HS-5 (cell line): ENCODE measurements at places on chromosomes 2 and 18.

DNA sequence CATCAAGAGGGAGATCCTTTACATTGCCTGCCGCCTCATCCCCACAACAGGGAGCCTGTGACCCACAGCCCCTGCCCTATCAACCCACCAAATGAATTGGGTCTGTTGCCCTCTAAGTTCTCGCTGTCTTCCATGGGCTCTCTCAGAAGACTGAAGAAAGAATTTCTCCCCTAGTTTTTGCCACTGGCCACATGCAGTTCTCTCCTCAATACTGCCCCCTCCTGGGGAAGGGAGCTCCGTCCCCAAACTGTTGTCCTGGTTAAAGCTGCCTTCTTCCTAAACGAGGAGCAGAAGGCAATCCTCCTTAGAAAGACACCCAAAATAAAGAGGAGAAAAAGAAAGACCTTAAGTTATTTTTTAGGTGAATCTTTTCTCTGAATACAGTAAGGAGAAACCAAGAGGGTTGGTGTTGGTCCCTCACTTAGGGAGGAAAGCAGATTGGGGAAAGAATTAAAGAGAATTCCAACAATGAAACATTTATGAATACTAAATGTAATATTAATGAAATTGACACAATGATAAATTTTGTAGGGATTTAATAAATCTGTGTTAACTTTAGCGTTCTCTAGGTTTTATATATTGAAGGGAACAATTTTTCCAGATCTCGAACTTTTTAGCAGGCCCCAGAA lies 31.1 kb upstream of the SATB2 start:
- DNase-seq, result no peak

DNA sequence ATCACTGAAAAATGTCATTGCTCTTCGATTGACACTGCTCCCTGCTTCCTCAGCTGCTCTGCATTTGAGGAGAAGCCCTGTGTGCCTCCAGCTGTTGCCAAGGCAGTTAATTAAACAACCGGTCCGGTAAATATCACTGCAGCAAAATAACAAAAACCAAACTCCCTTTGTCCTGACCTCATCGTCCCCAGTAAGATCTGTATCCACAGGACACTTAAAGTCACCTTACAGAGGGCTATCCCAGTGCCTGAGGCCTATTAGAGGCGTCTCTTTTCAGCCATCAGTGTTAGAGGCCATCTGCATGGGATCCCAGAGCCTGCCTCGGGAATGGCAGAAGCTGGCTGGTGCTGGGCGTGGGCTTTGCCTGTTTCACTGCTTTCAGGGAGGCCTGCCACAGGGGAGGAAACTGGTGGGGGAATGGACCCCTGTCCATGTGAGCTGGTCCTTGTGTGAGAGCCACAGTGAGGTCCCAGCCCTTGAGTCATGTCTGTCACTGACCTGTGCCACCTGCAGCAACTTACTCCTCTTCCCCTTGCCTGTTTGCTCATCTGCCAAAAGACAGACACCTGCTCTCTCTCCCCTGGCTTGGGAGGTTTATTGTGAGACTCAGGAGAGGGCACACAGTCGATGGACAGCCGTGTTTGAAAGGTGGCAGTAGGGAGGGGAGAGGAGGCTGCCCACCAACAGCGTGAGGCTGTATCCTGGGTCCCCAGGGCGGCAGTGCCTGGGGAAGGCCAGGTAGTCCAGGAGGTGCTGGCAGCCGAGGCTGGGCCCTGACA lies 117.7 kb upstream of the MCFD2 start:
- no peak for DNase-seq

DNA sequence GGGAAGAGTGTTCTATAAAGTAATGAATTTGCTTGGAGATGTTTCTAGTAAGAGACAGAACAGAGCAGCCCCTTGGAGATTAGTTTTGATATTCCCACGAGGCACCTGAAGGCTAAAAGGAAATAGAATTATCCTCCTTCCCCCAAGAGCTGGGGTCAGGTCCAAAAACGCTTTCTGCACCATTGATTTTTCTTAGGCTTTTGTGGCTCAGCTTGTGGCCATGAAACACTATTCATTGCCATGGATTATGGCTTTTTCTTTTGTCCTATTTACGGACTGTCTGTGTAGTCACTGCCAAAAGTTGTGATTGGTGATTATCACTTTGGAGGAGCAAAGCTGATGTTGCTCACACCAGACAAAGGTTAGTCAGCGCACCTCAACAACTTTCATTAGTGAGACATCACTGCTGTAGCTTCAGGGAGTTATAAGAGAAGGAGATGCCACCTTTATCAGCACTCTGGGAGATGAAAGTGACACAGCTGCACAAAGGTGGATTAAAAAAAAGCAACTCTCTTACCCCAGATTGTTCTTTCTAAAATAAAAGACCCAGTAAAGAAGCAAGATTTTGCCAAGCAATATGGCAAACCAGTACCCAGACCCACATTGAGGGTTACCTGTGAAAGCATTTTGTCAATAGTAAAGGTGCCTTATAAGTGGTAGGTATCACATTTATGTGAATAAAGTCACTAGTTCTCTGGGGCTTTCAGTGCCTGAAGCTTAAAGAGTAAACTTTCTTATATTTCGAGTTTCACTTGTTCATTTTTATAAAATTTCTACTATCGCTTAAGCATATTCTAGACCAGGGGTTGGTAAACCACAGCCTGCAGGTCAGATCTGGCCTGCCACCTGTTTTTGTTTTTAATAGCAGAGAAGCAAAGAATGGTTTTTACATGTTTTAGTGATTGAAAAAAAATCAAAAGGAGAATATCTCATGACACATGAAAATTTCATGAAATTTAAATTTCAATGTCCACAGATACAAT lies 10.6 kb downstream of the CXCR4 start:
- DNase-seq, result no peak

GRCh38 chr2:28294451-28294850 lies 98.2 kb upstream of the FOSL2 start:
- no peak for DNase-seq

GRCh38 chr2:100206731-100207255 lies 64.4 kb upstream of the AFF3 start:
- DNase-seq, result no peak

DNA sequence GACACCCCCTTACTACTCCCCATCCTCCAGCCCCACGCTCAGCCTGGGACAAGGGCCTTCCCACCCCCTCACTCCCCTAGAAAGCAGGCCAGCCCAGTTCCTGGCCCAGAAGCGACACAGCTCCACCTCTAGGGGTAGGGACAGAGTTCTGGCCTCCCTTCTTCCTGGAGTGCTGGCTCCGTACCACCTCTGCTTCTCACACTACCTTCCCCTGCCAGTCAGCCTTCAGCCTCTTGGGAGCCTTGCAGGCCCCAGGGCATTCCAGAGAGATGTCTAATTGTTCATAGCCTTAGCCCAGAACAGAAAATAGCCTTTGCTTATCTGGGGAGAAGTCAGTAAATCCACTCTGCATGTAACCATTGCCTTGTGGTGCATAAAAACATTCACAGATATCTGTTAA lies 13.1 kb upstream of the CATIP start:
- no peak for DNase-seq

DNA sequence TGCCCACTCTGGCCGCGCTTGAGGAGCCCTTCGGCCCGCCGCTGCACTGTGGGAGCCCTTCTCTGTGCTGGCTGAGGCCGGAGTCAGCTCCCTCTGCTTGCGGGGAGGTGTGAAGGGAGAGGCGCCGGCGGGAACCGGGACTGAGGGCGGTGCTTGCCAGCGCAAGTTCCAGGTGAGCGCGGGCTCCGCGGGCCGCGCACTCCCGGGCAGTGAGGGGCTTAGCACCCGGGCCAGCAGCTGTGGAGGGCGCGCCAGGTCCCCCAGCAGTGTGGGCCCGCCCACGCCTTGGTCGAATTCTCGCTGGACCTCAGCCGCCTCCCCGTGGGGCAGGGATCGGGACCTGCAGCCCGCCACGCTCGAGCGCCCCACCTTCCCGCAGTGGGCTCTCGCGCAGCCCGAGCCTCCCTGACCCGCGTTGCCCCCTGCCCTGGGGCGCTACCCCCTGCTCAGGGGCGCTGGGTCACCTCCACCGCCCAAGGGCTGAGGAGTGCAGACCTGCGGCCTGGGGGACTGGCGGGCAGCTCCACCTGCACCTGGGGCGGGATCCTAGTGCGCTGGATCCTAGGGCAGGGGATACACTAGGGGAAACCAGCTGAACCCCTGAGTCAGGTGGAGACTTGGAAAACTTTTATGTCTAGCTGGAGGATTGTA lies 97.3 kb downstream of the CD8B2 start:
- DNase-seq, result no peak

DNA sequence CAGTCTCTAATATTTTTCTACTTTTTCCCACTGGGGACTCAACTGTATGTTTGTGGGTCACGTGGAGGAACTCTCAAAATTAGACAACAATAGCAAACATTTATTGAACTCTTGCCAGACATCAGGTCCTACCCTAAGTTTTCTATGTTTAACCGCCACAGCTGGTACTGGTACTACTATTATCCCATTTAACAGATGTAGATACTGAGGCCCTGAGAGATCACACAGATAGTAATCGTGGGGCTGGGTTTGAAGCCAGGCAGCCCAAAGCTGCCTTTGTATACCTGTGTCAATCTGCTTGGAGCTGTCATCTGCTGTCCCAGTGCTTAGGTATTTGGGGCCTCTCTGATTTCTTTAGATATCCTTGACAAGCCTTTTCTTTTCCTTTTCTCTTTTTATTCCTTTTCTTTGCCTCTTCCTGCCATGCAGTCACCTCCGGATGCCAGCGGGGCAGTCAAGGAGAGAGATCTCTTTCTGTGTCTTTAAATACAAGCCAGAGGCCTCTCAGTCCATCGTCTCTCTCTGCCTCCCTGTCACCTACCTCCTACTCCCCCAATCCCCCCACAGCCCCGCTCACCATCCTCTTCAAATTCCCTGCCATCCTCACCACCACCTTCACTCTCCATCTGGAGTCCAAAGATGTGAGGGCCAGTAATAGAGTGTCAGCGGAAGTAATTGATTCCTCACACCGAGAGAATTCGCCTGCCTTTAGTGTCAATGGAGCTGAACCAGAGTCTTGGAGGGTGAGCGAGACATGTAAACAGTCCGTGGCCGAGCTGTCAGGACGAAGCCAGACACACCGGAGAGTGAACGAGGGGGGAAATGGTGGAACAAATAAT lies 23.4 kb downstream of the NRP2 start:
- DNase-seq, result no peak

DNA sequence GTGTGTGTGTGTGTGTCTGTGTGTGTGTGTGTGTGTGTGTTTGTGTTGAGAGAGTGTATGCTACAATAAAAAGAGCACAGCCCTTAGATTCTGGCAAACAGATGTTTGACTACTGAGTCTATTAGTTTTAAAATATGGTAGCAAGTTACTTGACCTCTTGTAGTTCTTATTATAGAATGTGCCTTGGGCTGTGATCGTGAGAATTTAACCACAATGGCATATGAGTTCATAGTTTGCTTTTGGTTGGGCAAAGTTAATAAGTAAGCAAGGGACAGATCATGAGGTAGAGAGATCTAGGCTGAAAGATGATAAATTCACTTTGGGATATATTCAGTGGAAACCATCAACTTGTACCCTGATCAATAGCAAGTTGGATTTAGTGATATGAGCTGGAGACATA lies 334.3 kb upstream of the VWC2L start:
- DNase-seq, result no peak

DNA sequence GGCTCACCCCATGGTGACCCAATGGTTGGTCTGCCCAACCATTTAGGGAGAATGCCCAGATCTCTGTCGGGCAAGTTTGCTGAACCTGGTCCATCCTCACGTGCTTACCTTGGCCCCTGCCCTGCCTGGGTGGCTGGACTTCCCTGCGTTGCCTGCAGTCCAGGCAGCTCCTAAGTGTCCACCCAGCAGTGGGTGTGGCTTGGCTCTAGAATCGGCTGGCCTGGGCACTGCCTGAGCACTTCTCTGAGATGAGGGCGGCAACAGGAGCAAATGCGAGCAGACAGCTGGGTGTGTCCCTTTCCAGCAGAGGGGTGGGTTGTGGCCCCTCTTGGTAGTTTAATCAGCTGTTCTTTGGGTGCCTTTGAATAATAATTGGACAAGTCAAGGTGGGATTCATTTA lies 11.3 kb downstream of the PCARE start:
- DNase-seq, result no peak

DNA sequence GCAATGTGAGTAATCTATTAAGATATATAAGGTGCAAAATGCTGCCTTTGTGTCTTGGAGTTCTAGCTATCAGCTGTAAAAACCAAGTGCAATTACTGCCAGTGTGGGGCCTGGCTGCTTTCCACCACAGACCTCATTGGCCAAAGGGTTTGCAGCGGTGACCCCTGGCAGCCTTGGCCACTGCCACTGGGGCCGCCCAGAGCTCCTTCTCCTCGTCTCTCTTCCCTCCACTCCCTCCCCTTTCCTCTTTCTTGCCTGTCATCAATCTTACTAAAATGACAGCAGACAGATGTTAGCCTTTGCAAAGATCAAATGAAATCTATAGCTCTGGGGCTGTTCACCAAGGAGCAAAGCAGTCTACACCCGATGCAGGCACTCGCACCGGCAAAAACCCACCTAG lies 986.3 kb downstream of the BCL11A start:
- no peak for DNase-seq

DNA sequence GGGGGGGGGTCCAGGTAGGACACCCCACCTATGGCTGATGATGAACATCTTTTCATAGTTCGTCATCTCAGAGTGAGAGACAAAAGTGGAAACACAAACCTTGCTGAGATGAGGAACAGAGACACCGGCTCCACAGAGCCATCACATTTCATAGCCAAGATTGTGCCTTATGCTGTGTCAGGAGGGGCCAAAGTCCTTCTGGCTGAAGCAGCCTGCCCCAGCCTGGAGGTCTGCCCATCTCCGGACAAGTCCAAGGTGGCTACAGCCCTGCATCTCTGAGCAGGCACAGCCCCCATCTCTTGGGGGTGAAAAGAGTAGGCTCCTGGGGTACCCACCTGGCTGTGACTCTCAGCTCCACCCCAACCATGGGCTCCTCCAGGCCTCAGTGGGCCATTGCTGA lies 70.3 kb downstream of the ZBTB7C start:
- DNase-seq, result no peak

DNA sequence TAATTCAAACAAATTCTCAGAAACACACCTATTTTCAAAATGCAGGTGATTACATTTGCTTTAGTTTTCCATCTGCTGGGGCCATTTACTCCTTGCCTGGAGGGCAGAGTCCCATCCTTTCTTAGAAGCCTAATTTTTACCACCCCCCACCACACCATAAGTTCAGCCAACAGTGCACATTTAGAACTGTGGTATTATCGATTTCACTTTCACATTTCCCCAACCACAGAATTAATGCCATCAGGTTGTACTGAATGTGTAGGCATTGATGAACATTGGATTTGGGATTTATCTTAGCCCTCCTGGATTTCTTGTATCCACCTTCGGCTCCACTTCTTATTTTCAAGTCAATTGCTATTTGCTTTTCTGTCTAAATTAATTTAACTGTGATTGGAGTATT lies 4.5 kb downstream of the SCYGR3 start:
- DNase-seq, result no peak

- no peak for DNase-seq
Measured at GRCh38 chr2:196219671-196220070, 48.3 kb upstream of the STK17B start.

- DNase-seq, result no peak
Measured at GRCh38 chr18:64419156-64419555, 270.3 kb upstream of the LINC00305 start.

GRCh38 chr2:77271262-77271661 lies 250.9 kb downstream of the LRRTM4 start:
- DNase-seq, result no peak
